ENCODE measurements at places on chromosomes 2 and 18. TPM values are rescaled to one million over a fixed set of nuclear protein-coding genes. Genes with fewer than 3 reads are reported as not detected.

Gene PDE1A
- 89.0 TPM for total RNA-seq

Gene COX7A2L
- total RNA-seq, result 162 TPM

Gene BCL2
- total RNA-seq, result 4.6 TPM

Gene RNF103
- 40.9 TPM for total RNA-seq

Gene SCN9A
- total RNA-seq, result not detected

Gene TMEM169
- total RNA-seq, result 0.22 TPM

Gene FHL2
- total RNA-seq, result 504 TPM

Gene PLEKHM3
- 17.5 TPM for total RNA-seq

Gene EVX2
- total RNA-seq, result not detected

Gene PRR30
- not detected for total RNA-seq

Gene HJURP
- total RNA-seq, result 18.8 TPM

Gene CDK5R2
- not detected for total RNA-seq

Gene PPP3R1
- 40.0 TPM for total RNA-seq

Gene TBR1
- total RNA-seq, result under 0.01 TPM

Gene HIBCH
- total RNA-seq, result 23.9 TPM

Gene LAMA3
- 7.1 TPM for total RNA-seq

Gene CMPK2
- 1.8 TPM for total RNA-seq

Gene SERPINB2
- total RNA-seq, result not detected

Gene LONRF2
- 0.39 TPM for total RNA-seq

All from articular chondrocyte of knee joint (primary cell).